ENCODE measurements at places on chromosomes 1 and 21.

DNA sequence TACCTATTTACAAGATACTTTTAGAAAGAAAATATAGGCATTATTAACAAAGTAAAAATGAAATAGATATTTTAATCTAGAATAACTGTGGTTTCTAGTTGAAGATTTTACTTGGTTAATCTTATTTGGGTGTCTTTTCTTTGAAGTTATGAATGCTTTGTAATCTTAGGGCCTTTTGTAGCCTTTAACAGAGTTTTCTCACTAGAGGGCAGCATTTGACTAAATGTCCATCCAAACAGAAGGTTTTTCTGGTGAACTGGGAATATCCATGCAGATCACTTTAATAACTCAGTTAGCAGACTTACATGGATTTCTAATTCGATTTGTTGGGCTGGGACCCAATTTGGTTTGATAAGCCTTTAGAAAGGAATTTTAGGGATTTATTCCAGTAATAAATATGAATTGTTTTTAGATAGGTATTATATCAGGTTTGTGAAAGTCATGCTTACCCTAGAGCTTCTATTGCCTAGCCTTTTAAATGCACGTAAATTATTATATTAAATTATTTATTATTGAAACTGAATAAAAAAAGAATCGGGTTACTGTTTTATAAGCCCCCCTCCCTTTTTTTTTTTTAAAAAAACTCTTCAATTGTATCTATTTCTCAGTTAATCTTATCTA lies 119.7 kb downstream of the ZNF326 start:
- no peak for DNase-seq

- no peak for DNase-seq
Observed at GRCh38 chr1:155051777-155052398, 772 bp downstream of the ADAM15 start.

GRCh38 chr21:34881839-34882371 lies 167.2 kb downstream of the RUNX1 start:
- no peak for DNase-seq

DNA sequence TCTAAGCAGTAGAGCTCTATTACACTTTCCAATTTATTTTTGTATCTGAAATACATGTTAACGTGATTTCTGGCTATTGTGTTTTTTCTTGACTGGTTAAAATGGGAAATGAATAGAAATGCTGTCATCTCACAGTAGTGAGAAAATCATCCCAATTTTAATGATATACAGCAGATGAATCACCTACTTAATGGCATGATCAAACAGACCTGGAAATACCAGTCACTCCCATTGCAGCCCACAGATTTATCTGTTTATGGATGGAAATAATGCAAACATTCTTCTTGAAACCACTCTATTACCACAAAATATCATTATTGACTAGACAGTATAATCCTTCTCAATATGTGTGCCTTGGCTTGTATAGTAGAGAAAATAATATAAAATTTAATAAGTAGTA lies 497.8 kb upstream of the ADAMTS5 start:
- no peak for DNase-seq

DNA sequence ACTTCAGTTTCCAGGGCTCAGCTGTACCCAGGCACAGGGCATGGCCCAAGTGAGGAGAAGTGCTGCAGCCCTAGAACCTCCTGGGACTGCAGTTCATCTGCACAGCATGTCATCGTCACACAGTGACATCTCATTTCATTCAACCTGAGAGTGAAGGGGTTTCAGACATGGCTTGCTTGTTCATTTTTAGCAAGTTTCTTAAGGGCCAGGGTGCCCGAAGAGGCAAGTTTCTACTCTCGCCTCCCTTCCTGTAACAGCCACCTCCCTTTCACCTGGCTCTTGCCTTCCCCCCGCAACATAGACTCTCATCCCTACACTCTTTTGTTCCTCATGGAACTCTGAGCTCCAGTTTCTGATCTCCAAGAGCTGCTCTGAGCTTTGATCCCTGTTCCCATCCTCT lies 108.1 kb downstream of the C1orf21 start:
- no peak for DNase-seq

DNA sequence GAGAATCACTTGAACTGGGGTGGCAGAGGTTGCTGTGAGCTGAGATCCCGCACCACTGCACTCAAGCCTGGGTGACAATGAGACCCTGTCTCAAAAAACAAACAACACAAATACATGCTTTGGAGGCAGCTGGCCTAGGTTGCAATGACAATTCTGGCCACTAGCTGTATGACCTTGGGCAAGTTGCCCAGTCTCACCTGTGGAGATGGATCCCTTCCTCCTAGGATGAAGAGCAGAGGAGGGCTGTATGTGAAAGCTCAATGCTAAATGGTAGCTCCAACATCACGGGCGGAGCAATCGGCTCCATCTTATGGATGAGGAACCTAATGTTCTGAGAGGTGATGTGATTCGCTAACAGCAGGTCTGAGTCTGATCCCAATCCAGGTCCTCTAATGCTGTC lies 20.6 kb downstream of the ADORA1 start:
- no peak for DNase-seq

DNA sequence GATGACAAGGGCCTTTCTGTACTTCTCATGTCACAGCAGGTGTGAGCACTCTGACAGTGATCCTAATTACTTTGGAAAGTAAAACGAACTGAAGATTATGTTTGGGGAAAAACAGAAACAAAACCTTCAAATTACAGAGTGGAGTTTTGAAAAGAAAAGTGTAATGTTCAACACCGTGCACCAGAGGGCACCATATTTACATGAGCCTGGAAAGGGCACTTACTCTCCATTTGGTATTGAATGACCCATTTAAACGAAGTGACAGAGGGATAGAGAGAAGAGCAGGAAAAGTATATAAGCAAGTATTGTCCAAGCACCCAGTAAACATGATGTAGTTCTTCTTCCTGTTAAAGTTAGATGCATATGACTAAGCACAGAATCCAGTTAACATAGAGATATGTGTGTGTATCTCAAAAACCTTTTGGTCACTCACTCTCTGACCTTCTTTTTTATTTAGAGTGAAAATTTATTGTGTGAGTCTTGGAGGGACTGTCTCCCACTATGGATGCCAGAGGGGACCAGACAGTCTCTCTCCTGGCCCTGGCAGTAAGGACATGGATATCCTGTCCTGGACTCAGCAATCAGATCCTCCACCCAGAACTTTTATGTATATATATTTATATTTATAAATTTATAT lies 3.8 kb upstream of the RGSL1 start:
- no peak for DNase-seq

GRCh38 chr1:20829531-20829930 lies 42.4 kb upstream of the HP1BP3 start:
- DNase-seq: no peak

DNA sequence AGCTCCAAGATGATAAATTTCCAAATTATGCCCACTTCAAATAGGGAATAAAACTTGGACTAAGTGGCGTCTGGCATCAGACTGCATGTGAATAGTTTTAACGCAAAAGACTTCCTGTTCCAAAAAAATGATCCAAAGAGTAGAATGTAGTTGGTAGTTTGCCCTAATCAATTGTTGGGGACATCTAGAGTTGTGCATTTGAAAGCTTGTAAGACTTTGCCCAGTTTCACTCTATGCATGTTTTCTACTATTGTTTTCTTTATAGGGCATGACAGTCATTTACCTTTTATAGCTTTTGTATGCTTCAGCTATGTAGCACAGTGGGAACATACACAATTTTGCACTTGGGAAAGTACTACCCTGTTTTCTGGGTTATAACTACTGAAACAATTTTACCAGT lies 86.0 kb downstream of the HS2ST1 start:
- no peak for DNase-seq

DNA sequence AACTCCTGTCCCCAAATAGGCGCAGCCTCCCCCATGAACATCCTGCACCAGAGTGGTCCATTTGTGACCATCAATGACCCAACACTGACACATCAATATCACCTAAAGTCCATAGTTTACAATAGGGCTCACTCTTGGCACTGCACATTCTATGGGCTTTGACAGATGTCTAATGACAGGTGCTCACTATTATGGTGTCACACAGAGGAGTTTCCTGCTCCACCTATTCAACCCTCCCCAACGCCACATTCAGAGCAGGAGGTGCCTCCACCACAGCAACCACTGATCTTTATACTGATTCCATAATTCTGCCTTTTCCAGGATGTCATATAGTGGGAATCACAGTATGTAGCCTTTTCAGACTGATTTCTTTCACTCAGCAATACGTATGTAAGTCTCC lies 24.2 kb downstream of the GNG4 start:
- DNase-seq: no peak

DNA sequence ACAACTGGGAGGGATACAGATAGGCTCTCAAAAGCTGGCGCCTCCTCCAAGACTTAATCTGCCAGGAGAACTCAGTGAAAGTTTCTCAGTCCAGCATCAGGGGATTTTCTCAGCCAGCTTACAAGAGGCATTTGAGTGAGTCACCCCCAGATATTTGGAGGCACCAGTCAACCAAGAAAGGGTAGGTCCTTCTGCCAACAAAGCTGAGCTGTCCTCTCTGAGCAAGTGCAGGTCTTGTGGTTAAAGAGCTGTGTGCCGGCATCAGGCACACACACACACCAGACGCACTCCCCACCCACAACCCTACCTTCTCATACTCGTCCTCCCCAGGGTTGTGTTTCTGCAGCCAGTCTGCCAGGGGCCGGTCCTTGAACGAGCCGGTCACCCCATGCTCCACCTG lies 27.0 kb upstream of the PPP1R15B start:
- no peak for DNase-seq

DNA sequence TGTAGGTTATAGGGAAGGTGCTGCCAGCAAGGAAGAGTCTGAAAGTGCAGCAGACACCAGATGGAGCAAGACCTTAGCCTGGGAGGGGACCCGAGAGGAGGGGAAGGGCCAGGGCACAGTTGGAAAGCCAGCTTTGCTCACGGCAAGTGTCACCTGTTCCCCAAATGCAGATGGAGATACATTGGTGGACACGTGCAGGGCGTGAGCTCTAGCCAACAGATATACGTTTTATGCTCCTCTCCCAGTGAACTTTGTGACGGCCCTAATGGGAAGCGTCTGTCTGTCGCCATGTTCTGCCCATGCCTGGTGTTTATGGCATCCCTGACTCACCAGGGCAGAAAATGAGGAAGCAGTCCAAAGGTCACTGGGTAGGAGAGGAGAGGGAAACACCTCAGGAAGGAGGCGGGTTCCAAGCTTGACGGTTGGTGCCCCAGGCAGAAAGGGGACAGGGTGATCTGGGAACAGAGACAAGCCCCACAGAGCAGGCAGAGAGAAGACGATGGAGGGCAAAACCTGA lies 7.6 kb downstream of the GPA33 start:
- no peak for DNase-seq

GRCh38 chr21:25467896-25468295 lies 139.4 kb downstream of the MRPL39 start:
- DNase-seq: no peak

- DNase-seq: no peak
Observed at GRCh38 chr1:22892789-22893188, 79.9 kb downstream of the LACTBL1 start.

DNA sequence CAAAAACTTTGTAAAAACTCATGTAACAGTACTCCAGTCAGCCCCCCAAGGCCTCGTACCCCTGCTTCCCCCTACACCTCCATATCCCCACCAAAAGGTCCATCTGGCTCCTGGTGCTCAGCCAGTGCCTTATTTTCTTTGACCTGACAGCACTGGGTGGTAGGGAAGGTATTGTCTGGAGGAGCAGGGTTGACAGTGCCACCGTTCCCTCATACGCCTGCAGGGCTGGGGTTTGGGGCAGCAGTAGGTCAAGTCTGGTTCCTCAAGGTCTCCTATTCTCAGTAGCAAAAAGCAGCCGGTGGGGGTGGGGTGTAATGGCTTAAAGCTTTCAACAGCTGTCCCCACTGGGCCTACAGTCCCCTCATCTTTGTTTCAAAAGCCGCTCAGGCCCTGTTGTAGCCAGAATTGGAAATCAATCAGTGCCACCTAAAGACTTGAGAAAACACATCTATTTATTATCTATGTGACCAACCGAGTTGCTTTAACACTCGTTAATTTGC lies 25.3 kb upstream of the TTF2 start:
- no peak for DNase-seq

GRCh38 chr1:232209357-232209756 lies 420.6 kb downstream of the SIPA1L2 start:
- DNase-seq: no peak

- no peak for DNase-seq
Observed at GRCh38 chr21:16863362-16863905, 649.4 kb upstream of the CXADR start.

GRCh38 chr1:42348498-42348897 lies 13.5 kb upstream of the FOXJ3 start:
- DNase-seq: no peak

DNA sequence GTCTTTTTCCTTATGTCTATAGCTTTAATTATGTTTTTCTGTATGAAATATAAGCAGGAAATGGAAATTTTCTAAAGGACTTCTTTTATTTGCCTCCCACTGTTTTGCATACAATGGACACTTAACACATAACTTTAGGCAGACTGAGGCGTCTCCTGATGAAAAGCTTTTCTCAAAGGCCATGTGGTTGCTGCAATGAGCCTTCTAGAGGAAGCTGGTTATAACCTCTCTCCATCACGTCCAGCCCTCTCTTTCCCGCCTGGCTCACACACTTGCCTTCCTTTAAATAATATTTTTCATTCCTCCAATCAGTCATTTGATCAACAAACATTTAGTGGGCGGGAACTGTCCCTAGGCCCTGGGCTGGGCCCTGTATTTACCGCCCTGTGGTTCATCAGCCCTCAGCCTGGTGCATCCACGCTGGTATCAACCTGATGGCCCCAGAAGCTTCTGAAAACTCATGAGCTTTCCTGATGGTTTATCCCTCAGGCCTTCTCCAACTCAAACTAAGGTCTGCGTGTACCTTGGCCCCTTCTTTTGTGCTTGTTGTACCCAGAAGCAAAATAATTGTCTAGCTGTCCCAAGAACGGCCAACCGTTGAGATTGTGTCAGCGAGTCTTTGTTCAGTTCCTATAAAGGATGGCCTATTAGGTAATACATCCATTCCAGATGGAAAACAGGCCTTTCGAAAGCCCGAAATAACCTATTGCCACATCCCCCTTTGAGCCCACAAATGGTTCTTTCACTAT lies 75.3 kb upstream of the LYST start:
- DNase-seq: no peak

DNA sequence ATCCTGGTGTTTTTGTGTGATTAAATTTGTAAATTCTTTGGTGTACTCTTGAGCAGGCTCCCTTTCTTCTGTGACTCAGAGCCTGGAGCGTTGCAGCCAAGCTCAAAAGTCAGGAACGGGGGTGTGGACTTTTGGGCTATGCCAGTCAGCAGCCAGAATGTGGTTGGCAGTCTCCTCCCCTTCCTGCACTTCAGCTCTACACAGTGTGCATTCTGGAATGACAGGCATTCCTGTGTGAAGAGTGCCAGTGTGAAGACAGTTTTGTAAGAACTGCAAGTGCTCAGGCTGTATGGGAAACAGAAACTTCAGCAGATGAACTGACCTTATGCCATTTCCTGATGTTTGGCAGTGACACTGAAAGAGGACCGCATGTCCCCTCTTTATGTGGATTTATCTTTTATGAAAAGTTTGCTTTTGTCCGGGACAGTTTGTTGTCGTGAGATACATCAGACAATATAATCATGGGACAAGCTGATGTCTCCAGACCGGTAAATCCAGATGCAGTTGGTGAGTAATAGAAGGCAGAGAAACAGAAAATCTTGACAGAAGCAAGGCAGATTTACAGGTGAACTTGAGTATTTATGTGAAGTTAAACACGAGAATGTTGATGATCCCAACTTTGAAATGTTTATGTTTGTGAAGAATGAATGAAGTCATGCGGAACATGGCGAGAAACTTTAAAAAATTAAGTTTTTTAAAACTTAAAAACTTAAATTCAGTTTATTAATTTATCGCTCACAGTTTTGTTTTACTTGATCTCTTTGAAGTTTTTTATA lies 67.7 kb upstream of the RCC1 start:
- peak; percentile 53 for DNase-seq

- no peak for DNase-seq
Observed at GRCh38 chr1:10980094-10980577, 32.3 kb upstream of the TARDBP start.

Data from right renal pelvis (tissue), 4 donors.